ENCODE measurements at places on chromosomes 11 and 22.

GRCh38 chr11:64720640-64721358 lies 2.2 kb downstream of the NRXN2 start:
- DNase-seq: no peak

GRCh38 chr22:34067031-34067430 lies 146.8 kb upstream of the LARGE1 start:
- DNase-seq: no peak

- no peak for DNase-seq
Measured at GRCh38 chr11:126587541-126587940, 232.1 kb downstream of the ST3GAL4 start.

GRCh38 chr11:74866557-74866956 lies 82.3 kb downstream of the XRRA1 start:
- no peak for DNase-seq

- DNase-seq: no peak
Measured at GRCh38 chr11:117034901-117035300, 63.3 kb downstream of the SIK3 start.

GRCh38 chr22:21876486-21877176 lies 9.2 kb upstream of the MAPK1 start:
- DNase-seq: peak; percentile 12

DNA sequence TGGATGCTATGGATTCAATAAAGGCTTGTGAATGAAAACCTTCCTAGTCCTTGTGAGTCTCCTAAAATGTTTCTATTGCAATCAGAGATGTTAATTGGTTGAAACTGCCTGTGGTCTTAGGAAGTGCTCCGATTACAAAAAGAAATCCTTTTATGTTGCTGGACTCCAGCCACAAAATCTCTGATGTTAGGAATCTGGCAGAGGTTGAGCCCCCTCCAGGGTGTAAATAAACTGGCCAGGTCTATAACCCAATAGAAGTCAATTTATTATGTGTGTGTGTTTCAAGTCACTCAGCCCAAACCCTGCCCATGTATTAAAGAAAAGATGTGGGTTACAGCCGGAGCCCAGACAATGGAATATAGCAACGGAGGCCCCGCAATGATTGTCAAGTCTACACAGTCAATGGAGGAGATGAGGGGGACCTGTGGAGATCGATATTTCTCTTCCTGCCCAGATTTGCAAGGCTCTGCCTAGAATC lies 218.1 kb upstream of the SORL1-AS1 start:
- no peak for DNase-seq

DNA sequence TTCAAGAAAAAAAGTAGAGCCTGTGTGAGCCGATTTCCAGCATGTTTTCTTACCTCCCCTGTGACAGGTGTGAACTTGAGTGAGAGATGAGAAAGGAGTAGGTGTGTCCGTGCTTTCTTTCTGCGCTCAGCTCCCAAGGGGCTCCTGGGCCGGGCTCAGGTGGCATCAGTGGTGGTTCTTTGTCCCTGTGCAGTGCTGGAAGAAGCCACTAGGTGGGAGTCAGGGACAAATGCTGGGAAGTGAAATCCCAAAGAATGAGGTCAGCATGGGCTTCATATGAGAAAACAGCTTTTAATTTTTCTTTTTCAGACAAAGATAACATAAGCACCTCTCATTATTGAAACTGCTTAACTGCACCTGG lies 57.8 kb downstream of the PPFIBP2 start:
- peak; percentile 36 for DNase-seq

- DNase-seq: no peak
Measured at GRCh38 chr22:45644714-45645113, 26.9 kb upstream of the ATXN10 start.

- no peak for DNase-seq
Measured at GRCh38 chr11:19644316-19644715, 68.3 kb upstream of the NAV2 start.

DNA sequence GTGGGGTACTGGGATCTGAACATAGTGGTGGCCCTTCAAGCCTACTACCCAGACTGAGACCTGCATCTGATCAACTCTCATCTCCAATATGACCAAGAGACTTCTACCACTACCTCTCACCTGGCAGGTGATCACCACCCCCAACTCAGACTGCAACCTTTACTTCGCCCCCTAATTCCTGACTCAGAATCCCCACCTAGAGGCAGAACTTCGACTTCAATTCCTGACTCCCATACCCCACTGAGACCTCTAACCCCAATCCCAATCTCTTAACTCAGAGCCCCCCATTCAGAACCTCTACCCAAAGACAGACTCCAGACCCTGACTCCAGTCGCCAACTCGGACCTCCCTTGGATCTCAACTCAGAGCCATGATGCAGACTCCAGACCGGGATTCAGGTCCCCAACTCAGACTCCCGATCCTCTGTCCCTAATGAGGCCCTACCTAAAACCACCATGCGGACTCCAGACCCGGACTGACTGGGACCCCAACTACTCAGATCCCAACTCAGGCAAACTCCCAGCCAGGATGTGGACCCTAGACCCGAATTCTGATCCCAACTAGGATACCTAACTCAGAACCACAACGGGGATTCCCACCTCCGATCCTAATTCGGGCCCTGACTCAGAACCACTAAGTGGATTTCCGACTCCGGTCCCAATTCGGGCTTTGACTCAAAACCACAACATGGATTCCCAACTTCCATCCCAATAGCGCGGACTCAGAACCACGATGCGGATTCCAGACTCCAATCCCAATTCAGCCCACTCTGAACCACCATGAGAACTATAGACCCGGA lies 1.2 kb downstream of the KCNQ1OT1 start:
- no peak for DNase-seq

DNA sequence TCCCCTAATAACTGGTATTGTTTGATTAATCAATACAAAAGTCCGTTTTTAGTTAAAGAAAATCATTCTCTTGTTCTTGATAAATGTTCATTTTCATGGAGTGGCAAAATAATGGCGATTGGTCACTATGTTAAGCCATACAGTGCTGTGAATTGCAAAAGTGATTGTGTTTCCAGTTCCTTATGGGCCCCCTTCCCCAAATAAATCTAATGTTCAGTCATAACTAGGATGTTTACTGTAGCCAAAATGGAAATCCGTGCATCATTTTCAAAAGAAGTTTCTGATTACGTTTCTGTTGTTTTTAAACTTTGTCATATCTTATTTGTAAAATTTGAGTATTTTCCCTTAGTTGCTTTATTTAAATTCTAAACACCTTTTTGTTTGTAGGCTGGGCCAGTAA lies 845 bp downstream of the RBM7 start:
- DNase-seq: no peak

- no peak for DNase-seq
Measured at GRCh38 chr11:57240007-57240406, 3.0 kb upstream of the APLNR start.

GRCh38 chr11:27394781-27395228 lies 31.8 kb upstream of the CCDC34 start:
- no peak for DNase-seq

- peak; percentile 66 for DNase-seq
Measured at GRCh38 chr11:67640021-67640757, 626 bp upstream of the TBX10 start.

DNA sequence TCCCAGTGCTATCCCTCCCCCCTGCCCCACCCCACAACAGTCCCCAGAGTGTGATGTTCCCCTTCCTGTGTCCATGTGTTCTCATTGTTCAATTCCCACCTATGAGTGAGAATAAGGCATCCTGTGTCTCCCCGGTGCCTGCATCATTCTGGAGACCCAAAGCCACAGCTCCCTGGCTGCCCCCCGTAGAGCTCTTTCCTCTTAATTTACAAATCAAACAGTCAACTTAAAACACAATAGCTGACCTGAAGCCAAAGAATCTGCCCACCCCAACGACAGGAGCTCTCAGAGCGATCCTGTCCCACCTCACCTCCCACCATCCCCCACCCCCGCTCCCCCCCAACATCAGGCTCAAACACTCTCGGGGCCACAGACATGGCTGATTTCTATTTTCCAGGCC lies 558.3 kb downstream of the BRD1 start:
- no peak for DNase-seq

GRCh38 chr11:6925636-6926207 lies 504 bp upstream of the ZNF215 start:
- DNase-seq: no peak

Data from activated naive CD8-positive, alpha-beta T cell treated with anti-CD3 and anti-CD28 coated beads, Interleukin-2, amount 50 U/mL, for 24 hours (primary cell).